ENCODE measurements at places on chromosomes 2 and 18.

GRCh38 chr18:54515149-54515548 is 75.9 kb upstream of the DYNAP start:
- DNase-seq = no peak

- no peak for DNase-seq
These were observed 24.3 kb upstream of the KLHL29 start for GRCh38 chr2:23360571-23361125.

DNA sequence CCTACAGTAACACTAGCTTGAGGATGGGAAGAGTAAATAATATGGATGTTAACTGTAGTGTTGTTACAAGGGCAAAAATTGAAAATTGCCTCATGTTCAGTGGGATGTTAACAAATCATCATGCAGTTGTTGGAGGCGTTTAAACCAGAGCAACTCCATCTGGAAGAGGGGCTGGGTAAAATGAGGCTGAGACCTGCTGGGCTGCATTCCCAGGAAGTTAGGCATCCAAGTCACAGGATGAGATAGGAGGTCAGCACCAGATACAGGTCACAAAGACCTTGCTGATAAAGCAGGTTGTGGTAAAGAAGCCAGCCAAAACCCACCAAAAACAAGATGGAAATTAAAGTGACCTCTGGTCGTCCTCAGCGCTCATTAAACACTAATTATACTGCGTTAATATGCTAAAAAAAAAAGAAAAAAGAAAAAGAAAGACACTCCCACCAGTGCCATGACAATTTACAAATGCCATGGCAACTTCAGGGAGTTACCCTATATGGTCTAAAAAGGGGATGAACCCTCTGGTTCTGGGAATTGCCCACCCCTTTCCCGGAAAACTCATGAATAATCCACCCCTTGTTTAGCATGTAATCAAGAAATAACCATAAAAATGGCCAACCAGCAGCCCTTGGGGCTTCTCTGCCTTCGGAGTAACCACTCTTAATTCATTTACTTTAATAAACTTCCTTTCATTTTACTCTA is 101.4 kb downstream of the MYO5B start:
- DNase-seq = no peak

DNA sequence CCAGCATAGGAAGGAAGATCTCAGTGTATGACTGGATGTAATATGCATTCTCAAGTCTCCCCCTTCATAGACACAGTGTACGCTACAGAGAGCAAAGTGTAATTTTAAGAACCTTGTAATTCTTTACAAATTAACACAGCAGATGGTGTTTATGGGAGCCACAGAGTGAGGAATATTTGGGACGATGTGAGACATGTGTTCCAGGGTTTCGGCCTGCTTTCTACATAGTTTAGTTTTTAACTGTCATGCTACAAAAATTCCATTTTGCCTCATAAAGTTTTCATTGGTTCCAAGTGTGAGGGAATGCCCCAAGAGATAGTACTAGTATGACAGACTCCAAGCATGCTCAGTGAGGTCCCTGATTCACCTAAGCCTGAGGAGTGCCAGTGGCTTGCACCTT is 76.2 kb upstream of the LRRTM1 start:
- no peak for DNase-seq

DNA sequence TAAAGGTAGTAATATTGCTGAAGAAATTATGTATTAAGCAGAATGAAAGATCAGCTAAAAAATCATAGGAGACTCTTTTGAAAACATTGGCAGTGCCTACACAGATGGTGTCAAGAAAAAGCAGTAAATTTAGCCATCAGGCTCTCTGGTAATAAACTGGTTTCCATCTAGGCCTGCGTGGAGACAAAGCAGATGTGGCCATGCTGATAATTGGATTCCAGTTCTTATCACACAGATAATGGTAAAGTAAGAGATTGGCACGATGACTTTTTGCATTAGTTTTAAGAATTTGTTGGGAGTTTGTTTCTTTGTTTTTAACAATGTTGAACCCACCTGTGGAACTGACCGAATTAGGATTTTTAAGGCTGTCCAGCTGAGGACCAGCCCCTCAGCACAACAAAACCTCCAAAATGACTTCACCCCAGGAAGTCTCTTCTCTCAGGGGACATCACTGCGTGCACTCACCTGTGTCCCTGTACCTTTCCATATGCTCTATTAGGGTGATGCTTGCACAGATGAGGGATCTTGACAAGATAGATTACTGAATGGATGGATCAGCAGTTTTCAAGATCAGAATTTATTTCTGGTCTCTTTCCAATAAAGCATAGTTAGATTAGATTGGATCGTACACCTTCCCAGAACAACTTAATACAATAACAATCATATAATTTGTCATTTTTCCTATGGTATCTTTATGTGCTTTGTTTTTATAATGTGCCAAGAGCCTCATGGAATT is 69.1 kb upstream of the DNAJC10 start:
- no peak for DNase-seq

DNA sequence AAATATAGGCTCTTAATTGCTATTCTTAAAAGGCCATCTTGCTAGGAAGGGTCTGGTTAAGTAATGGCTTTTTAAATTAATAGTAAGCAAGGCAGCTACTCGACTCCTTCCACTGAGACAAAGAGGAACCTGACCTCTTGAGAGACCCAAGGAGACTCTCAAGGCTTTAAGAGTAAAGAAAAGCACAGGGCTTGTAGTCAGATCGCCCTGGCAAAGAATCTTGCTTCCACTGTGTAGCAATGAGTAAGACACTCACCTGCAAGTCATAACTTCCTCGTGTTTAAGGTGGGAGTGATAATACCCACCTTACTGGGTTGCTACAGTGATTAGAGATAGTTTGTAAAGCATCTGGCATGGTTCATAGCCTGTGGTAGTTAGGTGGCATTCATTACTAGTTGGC is 274.5 kb downstream of the TSN start:
- DNase-seq = no peak

GRCh38 chr2:74424139-74424992 is 2.8 kb downstream of the WDR54 start:
- no peak for DNase-seq

GRCh38 chr2:173124441-173124840 is 48.8 kb downstream of the MAP3K20 start:
- DNase-seq = no peak

GRCh38 chr2:32363597-32363996 is 6.8 kb downstream of the BIRC6 start:
- no peak for DNase-seq

All from activated CD4-positive, alpha-beta T cell treated with anti-CD3 and anti-CD28 coated beads, Interleukin-2, amount 50 U/mL, for 24 hours (primary cell).